ENCODE measurements at places on chromosomes 11 and 22.

- DNase-seq, result no peak
Measured at GRCh38 chr11:128447233-128447632, 140.1 kb downstream of the ETS1 start.

DNA sequence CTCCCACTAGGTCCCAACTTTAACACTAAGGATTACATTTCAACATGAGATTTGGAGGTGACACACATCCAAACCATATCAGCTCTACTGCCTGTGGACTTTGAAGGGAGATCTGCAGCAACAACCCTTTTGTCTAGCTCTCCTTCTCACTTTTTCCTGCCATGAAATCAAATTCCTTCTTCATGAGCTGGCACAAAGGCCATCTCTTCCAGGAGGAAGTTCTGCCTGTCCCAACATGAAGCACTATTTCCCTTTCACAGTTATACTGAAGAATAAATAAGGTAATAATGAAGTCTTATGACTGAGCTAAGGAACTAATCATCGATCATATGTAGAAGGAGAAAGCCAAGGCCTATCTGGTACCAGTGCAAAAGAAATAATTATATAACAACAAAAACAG is 253.5 kb upstream of the TENM4 start:
- DNase-seq, result no peak

DNA sequence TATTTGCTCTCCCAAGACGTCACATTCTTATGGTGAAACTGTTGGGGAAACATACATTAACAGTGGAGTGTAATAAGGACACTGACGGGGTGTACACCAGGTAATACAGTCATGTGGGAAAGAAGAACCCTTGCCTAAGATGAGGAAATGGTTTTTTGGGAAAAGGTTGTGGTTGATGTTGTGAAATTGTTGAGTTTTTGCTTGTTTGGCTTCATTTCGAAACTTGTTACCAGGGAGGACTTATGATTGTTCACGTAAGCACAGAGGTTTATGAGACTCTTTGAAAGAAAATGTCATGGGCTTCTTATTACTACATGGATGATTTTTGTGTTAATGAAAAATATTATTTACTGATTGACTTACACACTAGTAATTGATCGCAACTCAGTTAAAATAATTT is 16.8 kb downstream of the ANO3 start:
- DNase-seq, result no peak

GRCh38 chr11:46402957-46403902 is 11.7 kb upstream of the CHRM4 start:
- DNase-seq, result no peak

DNA sequence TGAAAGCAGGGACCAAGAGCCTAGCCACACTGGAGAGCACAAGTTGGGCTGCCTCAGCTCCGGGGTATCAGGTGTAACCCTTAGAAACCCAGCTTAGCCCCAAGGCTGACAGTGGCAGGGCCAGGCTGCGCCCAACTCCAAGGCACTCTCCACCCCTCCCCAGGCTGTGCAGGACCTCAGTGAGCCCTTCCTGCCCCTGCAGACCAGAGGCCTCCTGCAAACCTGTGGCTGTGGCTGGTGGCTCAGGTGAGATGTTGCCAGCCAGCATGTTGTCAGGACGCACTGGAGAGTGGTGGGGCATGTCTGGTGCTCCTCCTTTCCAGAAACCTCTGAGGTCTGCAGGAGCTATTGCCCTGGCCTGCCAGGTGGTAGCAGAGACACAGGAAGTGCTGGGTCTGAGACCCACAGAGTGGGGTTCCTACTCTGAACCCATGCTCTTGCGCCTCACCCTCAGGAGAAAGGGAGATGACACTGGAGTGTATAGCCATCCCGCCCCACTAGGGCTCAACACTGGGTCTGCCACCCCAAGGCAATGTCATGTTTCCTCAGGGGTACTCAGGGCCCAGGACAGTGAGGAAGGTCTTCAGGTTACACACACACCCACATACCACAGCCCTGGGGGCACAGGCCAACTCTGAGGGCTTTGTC is 2.4 kb upstream of the SCARF2 start:
- DNase-seq, result no peak

DNA sequence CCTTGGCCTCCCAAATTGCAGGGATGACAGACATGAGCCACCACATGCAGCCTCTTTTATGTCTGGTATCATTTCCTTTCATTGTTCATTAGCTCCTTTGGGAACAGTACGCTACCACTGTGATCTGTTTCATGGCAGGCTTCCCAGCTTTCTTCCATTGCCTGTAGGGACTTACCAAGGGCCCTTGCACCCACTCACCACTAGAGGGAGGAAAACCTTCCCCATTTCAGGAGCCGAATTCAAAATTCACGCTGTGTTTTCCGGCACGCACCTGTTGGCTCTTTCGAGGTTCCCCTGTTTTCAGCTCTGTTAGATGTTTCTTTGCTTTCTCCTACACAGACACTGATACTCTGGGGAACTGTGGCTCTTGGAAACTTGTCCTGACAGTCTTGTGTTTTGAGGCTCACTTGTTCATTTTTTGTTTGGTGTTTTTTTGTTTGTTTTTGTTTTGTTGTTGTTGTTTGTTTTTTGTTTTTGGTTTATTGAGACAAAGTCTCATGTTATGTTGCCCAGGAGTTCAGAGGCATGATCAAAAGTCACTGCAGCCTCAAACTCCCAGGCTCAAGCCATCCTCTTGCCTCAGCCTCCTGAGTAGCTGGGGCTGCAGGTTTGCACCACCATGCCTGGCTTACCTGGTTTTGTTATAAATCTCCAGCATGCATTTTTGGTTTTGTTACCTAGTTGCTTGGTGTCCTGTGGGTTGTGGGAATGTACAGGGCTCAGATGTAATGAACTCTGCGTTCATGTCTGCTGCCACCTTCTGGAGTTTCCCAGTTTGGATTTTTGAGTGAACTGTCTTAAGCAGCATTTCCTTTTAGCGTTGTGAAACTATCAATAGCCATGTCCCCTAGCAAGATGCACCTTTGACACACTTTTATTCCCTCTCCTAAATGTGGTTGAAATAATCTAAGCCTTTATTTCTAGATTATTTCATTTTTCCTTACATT is 2.3 kb downstream of the KRTAP5-11 start:
- peak; percentile 28 for DNase-seq

- DNase-seq, result no peak
Measured at GRCh38 chr11:64062185-64063039, 26.7 kb downstream of the FLRT1 start.

DNA sequence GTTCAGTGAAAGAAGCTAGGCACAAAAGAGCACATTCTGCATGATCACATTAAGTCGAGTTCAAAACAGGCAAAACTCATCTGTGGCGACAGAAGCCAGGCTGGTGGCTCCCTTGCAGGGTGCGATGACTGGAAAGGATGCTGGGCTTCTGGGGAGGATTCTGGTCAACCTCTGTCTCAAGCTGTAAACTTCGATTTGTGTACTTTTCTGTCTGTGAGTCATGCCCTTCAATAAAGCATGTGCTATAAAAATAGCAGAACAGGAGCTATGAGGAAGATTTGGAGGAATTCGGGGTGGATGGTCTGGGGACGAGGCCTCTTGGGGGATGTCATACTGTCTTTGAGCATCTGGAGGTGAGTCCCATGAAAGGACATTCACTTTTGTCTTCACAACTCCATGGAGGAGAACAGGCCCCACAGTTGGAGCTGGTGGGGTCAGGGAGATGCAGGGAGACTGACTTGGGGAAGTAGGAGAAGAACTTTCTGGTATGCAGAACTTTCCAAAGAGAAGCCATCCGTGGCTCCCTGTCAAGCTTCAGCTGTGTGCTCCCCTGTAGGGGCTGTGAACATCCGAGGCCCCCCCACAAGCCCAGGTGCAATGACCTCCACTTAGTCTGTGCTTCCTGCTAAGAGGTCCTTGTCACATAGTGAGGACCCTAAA is 77.8 kb upstream of the LINC01488 start:
- DNase-seq, result no peak

DNA sequence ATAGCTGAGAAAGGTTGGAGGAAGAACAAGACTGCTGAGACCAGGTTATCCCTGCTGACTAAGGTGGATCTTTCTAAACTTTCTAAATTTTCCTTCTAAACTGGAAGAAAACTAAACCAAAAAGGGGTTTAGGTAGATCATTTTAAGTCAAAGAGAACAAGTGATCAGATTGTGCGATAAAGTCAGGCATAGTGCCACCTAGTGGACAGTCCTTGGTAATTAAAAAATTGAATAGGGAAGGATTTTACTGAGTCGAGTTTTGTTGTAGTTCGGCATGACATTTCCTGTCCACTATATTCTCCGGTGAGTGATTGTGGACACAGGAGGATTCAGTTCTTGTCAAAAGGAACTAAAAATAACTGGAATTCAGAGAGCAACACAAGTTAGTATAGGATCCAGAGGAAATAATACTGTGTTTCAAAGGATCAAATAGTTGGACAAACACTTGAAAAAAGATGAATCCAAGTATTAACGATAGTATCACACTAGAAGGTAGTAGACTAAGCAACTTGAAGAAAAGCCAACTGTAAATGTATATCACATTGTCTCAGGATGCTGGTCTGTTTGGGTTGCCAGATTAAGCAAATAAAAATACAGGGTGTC is 1236.4 kb downstream of the FAM181B start:
- DNase-seq, result peak; percentile 4

DNA sequence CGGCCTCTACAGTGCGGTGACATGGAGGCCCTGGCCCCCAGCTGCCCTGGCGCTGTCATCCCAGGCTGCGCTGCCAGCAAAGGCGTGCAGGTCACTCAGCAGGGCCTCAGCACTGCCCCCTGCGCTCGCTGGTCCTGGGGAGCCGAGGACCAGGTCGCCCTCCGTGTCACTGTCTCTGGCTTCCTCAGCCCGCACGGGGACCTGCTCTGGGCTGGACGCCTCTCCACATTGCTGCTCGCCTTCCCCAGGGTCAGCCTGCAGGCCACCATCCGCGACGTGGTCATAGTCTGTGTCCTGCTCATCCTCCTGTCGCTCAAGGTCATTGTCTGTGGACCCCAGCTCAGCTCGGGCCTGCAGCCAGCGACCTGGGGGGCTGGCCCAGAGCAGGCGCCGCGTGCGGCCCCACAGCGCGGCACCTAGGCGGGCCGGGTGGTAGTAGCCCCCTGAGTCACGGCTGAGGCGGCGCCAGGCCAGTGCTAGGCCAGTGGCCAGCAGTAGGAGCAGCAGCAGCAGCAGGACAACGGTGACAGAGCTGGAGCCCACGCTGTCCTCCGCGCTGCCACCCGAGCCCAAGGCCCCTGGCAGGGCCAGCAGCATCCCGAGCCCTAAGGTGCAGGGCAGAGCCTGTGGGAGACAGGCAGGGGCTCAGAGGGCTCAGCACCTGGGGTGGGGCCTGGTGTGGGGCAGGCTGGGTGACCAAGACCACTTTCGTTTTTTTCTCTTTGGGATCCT is 1.6 kb downstream of the PTPRCAP start:
- no peak for DNase-seq

GRCh38 chr11:12216041-12216451 is 105.7 kb downstream of the MICAL2 start:
- peak; percentile 38 for DNase-seq

GRCh38 chr11:69954756-69955155 is 123.4 kb upstream of the ANO1 start:
- DNase-seq, result no peak

DNA sequence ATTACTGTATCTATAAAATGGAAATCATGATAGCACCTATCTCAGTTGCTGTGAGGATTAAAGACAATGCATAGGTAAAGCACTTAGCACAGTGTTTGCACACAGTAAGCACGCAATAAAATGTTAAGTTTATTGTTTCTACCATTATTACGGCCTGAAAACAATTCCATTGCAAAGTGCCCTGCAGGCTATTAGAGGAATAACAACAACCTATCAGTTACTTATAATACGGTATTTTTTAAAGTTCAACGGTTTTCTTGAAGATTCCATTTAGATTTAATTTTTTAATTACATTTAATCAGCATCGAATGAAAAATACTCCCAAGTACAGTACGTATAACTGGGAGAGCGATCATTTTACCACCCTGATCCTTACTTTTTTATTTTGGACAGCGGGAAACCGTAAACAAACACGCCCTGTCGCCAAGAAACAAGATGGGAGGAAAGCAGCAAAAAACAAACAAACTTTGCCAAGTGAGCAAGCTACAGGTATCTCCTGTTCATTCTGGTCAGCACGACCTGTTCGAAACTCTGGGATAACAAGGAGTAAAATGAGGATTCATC is 893 bp downstream of the SLC36A4 start:
- DNase-seq, result no peak

DNA sequence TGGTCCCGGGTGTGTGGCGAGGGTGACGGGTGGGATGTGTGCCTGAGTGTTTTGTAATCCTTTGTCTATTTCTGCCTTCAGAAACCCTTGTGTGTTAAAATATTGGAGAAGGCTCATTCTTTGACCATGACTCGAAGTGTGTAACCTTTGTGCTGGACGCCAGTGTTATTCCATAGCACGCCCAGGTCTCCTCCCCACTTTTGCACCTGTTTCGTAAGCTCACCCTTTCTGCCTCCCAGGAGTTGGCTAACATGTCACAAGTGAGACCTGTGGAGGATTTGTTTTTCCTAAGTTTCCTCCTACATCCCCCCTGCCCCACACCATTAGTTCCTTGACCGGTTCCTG is 382 bp downstream of the C11orf54 start:
- DNase-seq, result no peak

GRCh38 chr11:45155058-45155551 is 8.7 kb downstream of the PRDM11 start:
- DNase-seq, result no peak

DNA sequence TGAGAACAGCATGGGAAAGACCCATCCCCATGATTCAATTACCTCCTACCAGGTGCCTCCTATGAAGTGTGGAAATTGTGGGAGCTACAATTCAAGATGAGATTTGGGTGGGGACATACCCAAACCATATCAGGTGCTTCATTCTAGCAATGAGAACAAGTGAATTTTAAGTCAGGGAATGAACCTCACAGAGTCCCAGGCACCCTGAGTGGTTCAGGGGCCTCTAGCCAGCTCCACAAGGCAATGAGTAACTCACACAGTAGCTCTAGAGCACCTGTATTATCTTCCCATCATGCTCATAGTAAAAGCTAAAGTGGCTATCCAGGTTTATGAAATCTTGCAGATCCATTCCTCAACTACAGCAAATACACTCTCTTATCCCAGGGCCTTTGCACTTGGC is 13.1 kb upstream of the ACCSL start:
- DNase-seq, result no peak

DNA sequence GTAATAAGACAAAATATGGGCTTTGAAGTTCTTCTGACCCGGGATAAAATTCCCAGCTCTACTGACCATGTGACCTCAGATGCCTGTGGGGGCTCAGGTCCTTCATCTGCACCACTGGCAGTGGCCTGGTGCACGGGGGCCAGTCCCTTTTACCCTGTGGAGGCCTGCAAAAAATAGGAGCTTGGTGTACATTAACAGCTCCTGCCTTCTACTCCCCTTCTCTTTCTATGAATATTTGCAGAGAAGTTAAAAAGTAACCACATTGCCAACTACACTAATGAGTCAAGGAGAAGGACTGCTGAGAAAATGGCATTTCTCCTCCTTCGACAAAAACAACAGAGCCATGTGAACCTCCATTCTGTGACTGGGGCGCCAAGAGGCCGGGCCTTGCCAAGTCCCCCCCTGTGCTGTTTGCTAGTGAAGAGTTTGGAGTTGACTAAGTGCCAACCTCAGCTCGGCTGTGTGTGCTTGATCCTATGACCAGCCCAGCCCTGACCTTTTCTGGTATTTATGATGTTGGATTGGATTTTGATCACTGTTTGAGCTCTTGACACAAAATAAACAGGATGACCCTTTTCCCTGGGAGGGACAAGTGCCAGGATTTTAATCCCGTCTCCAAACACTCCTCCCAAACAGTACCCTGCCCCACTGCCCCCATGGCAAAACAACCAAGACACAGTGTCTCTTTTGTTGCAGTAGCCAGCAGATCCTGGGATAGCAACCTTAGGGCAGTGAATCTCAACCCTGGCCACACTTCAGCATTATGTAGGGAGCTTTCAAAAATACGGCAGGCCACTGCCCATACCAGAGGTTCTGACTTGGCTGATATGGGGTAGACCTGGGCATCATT is 380.1 kb downstream of the LARGE1 start:
- DNase-seq, result no peak

- no peak for DNase-seq
Measured at GRCh38 chr11:78656984-78657383, 82.3 kb upstream of the NARS2 start.
